ENCODE measurements at places on chromosomes 7 and 10.

- no peak for DNase-seq
Measured at GRCh38 chr10:99534450-99534938, 1.8 kb downstream of the NKX2-3 start.

DNA sequence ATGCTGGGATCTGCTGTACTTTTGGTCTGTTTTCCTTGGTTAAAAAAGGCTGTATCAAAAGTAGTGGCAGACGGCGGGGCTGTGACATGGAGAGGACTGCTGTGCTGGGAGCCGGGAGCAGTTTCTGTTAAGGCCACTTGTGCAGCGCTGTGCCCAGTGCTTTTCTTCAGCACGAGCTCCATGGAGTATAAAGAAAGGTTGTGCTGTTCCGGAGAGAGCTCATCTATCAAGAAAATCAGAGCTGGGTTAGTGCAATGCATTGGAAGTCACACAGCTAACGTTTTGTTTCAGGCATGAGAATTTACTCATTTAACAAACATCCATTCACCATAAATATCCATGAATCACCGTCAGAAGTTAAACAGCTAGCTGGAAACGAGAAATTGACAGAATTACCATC lies 62.0 kb downstream of the KIAA1549 start:
- DNase-seq: no peak

DNA sequence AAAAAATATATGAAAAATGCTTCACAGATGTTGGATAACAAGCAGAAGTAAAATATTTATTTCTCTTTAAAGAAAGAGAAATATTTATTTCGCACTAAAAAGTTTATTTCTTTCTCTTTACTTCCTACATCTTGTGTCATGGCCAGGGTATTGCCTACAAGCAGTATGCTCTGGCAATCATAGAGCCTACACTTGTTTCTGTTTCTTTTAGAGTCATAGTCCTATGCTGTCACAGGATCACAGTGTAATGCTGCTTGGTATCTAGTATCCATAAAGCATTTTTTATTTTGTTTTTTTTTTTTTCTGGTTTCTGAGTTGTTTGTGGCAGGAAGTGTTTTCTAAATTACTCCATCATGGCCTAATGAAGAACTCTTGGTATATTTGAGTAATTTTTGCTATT lies 116.0 kb downstream of the ATRNL1 start:
- no peak for DNase-seq

DNA sequence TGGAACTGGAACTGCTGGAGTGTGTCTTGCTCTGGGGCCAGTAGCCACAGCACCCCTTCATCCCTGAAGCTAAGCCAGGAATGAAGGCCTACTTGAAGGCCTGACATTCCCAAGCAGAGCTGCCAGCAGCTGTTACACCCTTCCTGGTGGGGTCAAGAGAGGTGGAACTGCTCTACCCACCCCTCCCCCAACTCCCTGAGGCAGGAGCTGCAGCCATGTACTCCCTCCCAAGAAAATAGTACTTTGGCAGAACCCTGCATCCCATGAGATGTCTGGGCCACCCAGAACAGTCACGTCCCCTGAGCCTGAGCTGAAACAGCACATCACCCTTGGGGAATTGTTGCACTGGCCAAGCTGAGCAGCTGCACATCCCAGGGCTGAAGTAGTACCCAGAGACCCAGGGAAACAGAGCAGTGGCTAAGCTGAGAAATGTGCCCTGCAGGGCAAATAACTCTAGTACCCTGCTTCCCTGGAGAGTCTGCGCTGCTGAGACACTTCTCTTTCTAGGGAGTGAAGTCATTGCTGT lies 63.4 kb upstream of the PLA2G12B start:
- no peak for DNase-seq

- no peak for DNase-seq
Measured at GRCh38 chr7:42574685-42575084, 337.2 kb downstream of the C7orf25 start.

DNA sequence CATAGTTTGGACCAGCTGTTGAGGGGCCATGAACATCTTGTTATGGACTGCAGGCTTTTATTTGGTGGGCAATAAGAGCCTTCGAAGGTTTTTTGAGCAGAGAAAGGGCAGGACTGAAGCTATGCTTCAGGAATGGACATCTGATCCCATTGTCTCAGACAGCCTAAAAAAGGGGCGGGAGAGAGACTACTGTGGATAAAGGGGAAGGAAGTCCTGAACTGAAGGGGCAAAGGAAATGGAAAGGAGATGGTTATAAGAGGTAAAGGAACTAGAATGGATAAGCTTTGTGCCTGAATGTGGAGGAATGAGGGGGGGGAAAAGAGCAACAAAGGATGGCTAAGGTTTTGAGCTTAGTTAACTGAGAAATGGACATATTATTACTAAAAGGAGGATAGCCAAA lies 172.5 kb downstream of the SKAP2 start:
- peak; percentile 49 for DNase-seq

DNA sequence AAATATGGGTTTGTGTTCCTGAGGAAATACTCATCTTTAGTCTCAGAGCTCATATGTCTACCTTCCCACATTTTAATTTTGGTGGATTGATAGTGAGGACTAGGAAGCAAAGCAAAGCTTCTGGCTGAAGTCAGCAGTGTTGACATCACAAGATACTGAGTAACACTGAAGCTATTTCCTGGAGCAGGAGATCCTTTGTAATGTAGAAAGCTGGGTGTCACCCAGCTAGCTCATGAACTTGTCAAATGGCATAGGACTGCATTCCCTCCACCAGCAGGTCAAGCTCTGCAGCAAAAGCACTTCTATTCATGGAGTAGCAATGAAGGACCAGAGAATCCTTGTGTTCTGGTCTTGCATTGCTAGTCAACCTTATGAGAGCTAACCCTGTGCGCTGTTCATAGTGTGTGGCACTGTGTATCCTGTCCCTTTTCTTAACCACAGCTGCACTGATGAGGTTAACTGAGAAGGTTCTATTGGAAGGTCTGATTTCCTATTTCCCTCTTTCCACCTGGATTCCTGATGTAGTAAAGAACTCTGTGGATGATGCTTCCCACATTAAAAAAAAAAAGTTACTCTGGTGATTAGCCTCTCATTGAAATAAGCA lies 94.8 kb upstream of the ZNF804B start:
- DNase-seq: no peak

DNA sequence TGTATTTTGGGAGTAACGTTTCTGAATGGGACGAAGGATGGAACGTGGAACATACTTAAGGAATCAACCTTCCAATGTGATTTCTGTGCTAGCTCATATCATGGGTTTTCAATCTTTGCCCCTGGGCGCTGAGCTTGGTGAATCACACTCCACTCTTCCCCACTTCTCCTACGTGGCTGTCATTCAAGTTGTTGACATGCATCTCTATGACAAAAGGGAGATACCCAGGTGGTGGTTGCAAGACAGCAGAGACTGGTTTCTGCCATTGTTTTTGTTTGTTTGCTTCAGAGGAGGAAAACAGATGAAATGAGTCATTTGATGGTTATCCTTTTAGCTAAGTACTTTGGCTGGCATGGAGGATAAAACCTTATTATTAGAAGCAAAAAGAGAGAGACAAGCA lies 573.9 kb downstream of the GATA3 start:
- DNase-seq: no peak

DNA sequence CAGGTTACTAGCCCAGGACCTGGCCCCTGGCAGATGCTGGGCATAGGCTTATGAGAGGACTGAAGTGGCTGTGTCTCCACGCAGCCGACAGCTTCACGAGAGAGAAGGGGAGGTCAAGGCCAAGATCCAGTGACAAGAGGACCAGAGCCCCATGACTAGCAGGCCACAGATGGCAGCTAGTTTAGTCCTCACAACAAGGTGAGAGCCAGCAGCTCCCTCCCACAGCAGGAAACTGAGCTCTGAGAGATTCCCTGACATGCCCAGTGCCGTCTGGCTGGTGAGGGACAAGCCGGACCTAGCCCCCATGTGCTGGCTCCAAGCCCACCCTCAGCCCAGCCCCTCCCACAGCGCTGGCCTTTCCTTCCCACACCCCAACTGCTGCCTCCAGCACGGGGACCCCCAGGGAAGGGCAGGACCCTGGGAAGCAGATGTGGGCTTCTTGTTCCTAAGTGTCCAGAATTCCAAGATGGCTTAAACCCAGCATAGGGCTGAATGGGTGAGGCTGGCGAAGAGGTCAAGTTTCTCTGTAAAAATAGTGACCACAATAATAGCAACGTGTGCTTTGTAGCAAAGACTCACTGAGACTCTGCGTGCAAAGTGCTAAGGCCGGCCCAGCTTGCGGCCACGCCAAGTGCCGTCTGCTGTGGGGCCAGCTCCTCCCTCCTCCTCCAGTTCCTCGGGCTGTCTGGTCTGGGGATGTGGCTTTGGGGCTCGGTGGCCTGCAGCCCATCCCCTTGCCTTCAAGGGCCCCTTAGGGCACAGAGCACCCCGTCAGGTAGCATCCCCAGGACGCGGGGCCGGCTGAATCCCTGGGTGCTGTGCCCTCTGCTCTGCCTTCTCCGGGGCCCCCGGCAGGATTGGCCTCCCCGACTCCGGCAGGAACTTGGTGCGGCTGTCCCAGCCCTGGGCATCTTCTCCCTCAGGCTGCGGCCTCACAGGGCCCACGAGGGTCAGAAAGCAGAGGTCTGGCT lies 7.8 kb upstream of the FAM20C start:
- DNase-seq: no peak

DNA sequence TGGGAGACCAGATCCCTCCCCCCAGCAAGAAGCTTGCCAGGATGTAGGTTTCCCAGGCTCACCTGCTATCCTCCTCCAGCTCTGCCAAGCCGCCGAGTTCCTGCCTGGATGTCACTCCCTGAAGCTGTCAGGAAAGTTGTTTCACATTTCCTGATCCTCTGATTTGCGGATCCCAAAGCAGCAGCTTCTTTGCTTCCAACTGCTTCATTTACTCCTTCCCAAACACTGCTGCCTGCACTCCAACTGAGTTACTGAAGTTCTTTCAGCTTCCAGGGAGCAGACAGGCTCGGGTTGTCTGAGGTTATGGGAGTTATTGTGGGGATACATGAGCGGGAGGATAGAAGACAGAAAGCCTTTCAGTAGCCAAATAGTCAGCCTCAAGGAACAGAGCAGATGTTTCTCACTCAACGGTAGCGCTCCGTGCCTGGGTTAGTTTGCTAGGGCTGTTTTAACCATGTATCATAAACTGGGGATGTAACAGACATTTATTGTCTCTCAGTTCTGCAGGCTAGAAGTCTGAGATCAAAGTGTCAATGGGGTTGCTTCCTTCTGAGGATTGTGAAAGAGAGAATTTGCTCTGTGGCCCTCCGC lies 516.0 kb downstream of the REEP3 start:
- no peak for DNase-seq

- no peak for DNase-seq
Measured at GRCh38 chr7:124364283-124364682, 331.4 kb upstream of the TMEM229A start.

DNA sequence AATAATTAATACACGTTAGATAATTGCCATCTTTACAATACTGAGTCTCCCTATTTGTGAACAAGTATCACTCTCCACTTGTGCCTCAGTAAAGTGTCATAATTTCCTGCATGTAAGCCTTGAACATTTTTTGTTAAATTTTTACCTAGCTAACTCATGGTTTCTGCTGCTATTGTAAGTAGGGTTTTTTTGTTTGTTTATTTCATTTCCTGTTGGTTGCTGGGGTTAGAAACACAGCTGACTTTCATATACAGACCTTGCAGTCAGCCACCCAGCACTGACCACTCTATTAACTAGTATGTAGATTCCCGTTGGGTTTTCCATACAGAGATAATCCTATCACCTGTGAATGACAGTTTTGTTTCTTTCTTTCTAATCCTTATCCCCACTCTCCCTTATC lies 133.3 kb downstream of the MPP7 start:
- no peak for DNase-seq

- DNase-seq: no peak
Measured at GRCh38 chr10:63930584-63930983, 409.4 kb downstream of the REEP3 start.

GRCh38 chr7:130513447-130513846 lies 21.6 kb downstream of the MEST start:
- DNase-seq: no peak

GRCh38 chr10:13095929-13096328 lies 4.0 kb upstream of the OPTN start:
- DNase-seq: no peak

- DNase-seq: no peak
Measured at GRCh38 chr7:94149789-94150545, 145.8 kb upstream of the BET1 start.

- DNase-seq: no peak
Measured at GRCh38 chr7:22864855-22865601, 42.4 kb upstream of the TOMM7 start.

- DNase-seq: no peak
Measured at GRCh38 chr10:76388321-76389023, 957.0 kb downstream of the LRMDA start.

DNA sequence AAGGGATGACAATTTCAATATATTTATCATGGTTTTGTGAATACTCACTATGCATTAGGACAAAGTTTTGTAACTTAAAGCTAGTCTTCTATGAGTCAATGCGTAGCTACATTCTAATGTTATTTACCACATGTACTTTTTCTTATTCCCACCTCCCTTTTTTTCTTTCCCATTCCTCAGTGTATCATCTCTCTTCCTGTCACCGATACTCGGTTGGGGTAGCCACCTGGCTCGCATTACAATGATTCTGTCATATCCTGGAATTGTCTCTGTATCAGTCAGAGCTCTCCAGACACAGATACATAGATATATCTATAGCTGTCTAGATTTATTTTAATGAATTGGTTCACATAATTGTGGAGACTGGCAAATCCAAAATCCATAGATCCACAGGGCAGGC lies 9.8 kb upstream of the RALA start:
- DNase-seq: no peak

DNA sequence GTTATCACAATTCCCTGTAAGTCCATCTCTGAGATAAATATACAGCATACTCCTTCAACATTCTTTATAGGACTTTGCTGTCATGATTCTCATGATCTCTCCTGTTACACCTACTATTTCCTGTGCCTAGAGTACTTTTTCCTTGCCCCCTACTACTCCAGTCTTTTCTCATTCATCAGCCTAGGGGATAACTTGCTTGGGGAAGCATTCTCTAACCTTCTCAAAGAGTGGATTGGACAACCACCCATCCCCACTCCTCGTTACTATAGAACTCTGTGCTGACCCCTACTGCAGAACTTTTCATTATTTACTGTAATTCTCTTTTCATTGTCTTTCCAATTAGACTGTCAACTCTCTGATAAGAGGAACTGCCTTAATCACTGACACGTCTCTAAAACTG lies 57.4 kb upstream of the TFEC start:
- no peak for DNase-seq

DNA sequence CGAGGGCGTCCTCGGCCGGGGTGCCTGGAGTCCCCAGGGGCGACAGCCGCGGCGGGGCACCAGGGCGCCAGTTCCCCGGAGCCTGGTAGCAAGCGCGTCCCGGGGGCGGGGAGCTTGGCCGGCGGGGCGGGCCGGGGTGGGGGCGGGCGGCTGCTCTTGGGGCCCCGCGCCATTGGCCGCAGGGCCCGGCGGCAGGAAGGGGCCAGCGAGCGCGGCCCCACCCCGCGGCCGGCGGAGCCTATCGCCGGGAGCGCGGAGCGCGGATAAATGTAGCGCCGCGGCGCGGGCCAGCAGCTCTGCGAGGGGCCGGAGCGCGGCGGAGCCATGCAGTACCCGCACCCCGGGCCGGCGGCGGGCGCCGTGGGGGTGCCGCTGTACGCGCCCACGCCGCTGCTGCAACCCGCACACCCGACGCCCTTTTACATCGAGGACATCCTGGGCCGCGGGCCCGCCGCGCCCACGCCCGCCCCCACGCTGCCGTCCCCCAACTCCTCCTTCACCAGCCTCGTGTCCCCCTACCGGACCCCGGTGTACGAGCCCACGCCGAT lies at the start of gene HHEX:
HHEX (plus strand) TSS at position 293 of the 548 bp plus-strand sequence; CDS start at position 325, 32 bp downstream.
- peak; percentile 86 for DNase-seq

GRCh38 chr7:82294382-82294784 lies 149.2 kb downstream of the CACNA2D1 start:
- no peak for DNase-seq

GRCh38 chr10:87895430-87895829 lies 32.0 kb downstream of the PTEN start:
- no peak for DNase-seq

Data from GDM1 (cell line).